ENCODE measurements at places on chromosomes 12 and 14.
A peak's percentile ranks its signal among the peaks of the same experiment; 100 is the strongest.

GRCh38 chr12:46950094-46950493, 124.3 kb upstream of the SLC38A4 start:
- no peak for DNase-seq

GRCh38 chr14:83425138-83425537, 1891.5 kb upstream of the SEL1L start:
- no peak for DNase-seq

GRCh38 chr12:15393995-15394394, 71.7 kb downstream of the PTPRO start:
- no peak for DNase-seq

- no peak for DNase-seq
These were observed 13.2 kb downstream of the PLBD1 start for GRCh38 chr12:14554281-14555007.

GRCh38 chr12:57237596-57237931, 8.1 kb downstream of the SHMT2 start:
- no peak for DNase-seq

DNA sequence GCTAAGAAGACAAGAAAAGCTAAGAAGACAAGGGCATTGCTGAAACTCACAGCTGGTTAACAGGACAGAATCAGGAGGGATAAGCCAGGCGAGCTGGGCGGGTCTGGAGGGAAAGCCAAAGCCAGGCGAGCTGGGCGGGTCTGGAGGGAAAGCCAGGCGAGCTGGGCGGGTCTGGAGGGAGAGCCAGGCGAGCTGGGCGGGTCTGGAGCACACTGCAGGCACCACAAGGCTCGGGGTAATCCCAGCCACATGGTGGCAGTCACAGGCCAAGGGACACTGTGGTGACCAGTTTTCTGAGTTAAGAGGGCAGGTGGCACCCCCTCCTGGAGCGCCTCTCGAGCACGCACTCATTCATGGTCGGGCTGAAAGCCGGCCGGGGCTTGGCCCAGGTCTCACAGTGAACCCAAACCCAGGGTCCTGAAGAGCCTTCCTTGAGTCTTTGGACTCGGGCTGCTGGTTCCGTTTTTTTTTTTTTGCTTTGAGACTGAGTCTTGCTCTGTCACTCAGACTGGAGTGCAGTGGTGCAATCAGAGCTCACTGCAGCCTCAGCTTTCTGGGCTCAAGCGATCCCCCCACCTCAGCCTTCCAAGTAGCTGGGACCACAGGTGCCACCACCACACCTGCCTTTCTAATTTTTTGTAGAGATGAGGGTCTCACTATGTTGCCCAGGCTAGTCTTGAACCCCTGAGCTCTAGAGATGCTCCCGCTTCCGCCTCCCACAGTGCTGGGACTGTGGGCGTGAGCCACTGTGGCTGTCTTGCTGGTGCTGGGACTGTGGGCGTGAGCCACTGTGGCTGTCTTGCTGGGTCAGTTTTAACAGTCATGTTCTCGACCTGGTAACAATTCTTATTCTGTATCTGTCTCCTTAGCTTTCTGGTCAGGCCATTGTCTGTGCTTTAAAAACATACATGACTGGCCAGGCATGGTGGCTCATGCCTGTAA, 40.2 kb downstream of the HSP90AA1 start:
- DNase-seq = no peak

DNA sequence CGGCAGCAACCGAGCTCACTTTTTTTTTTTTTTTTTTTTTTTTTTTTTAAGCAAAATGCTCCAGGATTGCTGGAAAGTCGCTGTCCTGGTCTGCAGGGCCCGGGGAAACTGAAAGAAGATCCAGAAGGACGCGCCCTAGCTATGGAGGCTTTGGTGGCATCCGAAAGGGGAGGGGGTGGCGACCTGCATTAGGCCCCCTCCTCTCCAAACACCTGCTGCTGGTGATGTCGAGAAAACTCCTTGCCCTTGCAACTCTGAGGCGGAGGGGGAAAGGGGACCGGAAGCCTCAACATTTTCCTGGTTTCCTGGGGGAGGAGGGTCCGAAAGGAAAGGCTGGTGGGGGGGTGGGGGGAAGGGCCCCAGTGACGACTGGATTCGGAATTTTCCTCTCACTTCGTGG, 421.1 kb downstream of the VRK1 start:
- DNase-seq = no peak

DNA sequence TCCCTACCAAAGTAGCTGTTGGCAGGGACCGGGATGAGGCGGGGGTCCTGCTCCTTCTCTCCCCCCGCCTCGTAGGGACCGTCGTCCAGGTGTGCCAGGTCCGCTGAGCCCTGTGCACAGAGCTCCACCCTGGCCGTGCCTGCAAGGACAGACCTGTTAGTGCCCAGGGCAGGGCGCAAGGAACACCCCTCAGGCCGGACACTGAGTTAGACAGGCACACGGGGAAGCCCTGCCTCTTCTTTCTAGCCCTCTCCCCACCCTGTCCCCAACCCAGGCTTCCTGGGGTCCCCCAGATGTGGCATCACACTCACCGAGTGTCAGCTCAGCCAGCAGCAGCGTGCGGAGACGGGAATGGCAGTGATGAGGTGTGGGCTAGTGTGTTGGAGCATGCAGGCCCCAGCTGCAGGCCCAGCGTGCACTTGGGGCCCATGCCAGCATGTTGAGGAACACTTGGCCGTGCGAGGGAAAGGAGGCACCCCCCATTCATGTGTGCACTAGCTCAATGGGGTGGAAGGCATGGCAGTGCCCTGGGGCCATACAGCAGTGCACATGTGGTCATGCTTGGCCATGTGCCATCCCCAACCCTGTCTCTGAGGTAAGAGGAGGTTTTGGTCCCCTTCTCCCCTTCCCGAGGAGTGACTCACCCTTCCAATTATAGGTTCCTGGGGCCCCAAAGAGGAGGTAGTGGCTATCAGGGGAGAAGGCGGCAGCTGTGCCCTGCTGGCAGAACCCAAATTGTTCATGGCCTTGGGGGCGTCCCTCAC, 7.3 kb downstream of the ITGA7 start:
- DNase-seq = no peak

DNA sequence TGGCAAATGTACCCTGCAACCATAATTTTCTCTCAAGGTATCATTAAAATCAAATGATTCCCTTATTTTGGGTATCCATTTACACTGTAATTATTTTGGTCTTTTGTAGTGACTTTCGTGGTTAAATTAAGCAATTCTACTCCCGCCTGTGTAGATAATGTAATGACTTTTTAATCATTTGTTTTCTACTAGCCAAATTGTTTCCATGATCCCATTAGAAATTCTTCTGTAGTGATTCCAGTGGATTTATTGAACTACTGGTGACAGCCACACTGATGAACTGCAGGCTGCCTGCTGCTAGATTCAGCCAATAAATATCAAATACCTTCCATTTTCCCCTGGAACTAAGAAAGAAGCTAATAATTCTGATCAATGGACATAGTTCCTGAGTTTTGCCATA, 96.0 kb downstream of the WIF1 start:
- no peak for DNase-seq

DNA sequence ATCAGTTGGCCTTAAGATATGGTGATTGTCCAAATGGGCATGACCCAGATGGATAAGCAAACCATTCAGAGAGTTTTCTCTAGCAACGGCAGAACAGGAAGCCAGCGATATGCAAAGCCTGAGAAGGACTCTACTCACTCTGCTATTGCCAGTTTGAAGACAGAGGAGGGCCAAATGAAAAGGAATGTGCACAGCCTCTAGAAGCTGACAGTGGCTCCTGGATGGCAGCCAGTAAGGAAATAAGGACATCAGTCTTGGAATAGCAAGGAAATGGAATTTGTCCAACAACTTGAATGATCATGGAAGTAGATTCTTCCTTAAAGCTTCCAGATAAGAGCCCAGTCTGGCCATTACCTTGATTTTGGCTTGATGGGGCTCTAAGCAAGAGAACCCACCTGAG, 60.0 kb downstream of the TMTC2 start:
- no peak for DNase-seq

DNA sequence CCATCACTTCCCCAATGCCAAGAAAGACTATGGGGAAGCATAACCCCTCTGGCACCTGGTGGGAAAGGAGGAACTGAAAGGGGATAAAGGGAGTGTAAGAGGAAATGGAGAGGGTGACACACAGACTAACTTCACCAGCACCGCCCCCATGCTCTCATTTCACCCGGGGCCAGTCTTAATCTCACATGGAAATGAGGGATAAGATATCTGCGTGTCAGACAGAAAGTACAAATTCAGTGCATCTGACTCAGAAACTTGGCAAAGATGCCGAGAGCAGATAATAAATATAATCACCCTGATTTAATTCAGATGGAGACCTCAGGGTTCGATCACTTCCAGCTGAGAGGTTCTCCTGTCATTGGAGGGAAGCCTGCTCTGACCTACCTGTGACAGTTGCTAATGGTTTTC, 191.6 kb downstream of the DUSP6 start:
- DNase-seq = no peak

DNA sequence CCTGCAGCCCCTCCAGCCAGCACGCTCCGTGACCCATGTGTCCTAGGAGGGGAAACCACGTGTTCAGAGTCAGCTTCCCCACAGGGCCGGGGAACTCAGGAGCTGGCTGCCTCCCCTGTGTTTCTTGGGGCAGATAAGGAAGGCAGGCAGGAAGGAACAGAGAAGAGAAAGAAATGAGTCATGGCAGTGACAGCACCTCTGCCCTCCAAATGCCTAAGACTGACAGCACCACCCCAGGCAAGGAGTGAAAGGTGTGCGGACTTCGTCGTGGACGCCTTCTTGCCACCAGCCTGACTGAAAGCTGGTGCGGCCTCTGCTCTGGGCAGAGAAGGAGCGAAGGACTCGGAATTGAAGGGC, 167.0 kb upstream of the FKBP4 start:
- DNase-seq = no peak

DNA sequence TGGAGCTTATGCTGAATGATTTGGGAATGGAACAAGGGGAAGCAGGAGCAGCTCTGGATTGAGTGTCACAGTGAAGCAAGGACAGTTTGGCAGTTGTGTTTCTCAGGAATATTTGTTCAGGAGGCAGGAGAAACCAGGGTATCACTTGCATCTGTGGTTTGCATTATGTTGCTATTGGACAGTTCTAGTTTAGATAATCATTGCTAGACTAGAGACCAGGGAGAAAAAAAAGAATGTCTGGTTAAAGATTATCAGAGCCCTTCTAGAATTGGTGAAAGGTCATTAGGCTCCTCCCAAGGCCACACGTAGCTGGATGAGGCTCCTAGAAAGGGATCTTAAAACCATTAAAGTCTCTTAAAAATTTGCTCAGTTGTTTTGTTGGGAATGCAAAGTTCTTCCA, 17.0 kb upstream of the SRSF5 start:
- DNase-seq = no peak

DNA sequence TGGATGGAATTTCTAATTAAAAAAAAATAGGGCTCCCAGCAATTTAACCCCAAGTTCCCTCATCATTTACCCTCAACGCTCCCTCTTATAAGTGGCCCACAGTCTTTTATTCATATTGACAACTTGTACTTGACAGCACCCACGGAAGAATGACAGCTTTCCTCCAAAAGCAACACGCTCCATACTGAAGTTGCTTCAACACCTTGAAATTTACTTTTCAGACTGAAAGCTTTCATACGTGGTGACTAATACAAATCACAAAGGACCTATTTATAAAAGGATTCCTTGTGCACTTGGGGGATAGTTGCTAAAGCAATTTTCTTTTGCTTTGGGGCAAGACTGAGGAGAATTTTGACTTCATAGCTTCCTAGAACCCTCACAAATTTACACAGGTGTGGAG, 1629.4 kb upstream of the SEL1L start:
- DNase-seq = no peak

- no peak for DNase-seq
These were observed 5.4 kb upstream of the BCAT1 start for GRCh38 chr12:24954261-24954660.

GRCh38 chr14:34119107-34119858, 168.4 kb upstream of the EGLN3 start:
- DNase-seq = no peak

DNA sequence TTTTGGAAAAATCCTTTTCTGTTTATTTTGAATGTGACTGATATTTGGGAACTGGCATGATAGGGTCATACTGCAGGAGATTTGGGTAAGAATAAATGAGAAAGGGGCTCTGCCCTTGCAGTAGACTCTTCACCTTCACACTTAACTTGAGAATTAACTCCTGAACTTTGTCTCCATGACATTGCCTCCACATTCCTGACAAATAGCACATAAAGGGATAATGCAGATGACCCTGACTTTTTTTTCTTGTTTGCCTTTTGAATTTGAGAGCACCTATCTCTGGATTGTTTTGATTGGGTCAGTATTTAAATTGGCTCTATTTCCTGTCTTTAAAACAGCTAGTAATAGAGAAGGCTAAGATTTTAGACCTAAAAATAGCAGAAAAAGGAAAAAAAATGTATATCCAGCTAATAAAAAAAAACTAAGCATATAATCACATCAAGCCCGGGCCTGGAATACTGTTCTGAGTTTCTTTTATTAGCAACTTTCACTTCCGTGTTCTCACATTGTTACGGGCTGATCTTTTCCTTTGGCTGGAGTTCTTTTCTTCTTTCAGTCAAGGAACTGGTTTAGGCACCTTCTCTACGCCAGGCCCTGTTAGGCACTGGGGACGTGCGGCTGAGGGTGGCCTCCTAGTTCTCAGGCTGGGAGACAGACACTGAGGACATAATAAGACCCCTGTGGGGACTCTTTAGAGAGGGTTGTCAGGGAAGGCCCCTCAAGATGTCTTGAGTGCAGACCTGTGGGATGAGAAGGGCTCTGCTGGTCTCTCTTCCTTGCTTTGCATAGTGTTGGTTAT, 53.1 kb upstream of the GNPNAT1 start:
- DNase-seq = no peak

DNA sequence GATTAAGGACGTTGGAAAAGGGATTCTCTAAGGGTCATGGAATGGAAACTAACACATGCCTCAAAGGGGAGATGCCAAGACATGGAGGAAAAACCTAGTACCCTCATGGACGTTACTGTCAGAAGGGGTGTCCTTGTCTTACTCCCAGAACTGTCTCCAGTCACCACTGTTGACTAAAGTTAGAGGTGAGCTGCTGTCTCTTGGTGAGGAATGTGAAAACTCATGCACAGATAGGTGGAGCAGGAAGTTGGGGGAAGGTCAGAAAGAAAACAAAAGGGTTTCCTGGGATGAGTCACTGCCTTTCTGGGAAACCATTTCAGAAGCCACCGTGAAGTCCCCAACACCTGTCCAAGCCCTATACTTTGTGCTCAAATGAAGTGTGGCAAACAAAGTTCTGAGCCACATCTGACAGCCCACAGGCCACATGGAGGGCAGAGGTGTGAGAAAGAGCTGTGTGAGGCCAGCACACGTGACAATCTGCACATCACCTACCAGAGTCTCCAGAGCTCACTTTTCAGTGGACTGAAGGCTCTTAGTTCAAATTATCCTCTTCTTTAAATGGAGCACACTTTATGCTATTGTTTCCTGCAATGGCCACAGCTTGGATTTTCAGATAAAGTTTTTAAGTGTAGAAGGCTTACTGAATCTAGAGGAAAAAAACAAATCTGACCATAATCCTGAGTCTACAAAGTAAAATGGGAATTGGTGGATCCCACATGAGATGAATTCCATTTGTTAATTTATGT, 92.9 kb upstream of the EGLN3 start:
- DNase-seq = peak; percentile 83

DNA sequence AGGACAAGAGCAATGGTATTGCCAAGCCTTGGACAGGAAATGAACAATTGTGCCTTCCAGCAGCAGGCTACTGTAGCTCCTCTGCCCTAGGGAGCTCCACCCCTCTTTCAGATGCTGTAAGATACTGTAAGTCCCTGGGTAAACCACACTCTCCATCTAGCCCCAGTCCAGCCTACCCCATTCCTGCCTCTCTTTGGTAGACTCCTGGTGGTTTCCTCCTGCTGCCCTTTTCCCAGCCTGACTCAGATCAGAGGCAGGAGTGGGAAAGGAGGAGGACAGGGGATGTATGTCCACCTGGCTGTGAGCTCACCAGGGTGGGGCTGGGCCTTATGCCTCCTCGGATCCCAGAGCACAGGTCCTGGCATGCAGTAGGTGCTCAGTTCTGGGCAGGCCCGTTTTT, 174.6 kb downstream of the ESRRB start:
- no peak for DNase-seq
